ENCODE measurements at places on chromosomes 7 and 10.

DNA sequence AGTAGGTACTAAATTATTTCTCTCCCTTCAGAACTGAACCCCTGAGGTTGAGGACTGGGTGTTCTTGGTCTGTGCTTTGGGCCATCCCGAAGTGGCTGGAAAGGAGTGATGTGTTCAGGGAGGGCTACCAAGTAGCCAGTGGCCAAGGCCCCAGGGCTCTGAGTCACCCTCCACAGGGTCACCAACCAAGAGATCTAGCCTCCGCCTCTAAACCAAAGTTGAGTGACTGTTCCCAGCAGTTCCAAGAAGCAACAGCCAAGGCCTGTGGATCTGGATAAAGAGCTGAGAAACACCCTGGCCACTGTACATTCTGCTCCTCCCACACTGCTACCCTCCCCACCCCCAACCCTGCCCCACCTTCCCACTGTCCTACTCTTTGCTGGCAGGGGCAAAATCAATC, 35.5 kb upstream of the KCNMA1 start:
- DNase-seq = no peak

DNA sequence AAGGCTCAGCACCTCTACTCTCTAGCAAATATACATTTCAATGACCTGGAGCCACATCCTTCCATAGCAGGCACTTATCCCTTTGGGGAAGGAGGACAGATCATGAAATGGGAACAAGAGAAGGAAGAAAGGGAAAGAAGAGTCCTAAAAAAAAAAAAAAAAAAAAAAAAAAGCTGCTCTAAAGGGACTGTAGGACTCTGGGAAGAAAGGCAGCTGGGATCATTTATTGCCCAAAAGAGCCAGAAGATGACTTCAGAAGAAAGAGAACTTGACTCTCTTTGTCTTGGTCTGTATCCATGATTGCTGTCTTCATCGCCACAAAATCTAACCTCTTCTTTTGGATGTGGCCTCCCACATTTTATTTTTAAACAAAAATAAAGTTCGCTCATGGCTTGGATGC, 203.6 kb upstream of the CELF2 start:
- no peak for DNase-seq

DNA sequence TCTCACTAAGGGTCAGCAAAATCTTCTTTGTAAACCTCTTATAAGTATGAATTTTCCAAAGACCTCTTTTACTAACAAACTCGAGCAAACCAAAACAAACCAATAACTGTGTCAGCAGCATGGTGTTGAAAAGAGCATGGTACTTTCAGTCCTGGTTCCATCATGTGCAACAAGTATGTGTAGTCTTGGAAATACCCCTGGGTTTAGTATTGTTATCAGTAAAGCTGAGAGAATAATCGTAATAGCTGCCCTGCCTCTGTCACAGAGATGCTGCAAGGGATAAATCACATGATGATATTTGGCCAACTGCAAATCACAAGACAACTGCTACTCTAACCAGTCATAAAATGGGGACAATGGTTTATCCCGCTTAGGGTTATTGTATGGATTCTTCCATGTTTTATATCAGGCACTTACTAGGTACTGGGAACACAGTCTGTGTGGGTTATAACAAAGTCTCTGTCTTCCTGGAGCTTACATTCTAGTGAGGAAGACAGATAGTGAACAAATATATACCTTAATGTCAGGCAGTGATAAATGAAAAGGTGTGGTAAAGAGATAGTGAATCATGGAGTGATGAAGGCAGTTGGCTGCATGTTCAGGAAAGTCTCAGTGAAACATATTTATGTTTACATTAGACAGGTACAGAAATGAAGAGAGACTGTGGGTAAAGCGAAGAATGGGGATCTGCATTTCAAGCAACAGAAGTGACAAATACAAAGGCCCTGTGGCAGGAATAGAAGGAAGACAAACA, 60.5 kb upstream of the C10orf90 start:
- no peak for DNase-seq

- DNase-seq = no peak
Measured at GRCh38 chr10:102674566-102674965, 30.3 kb downstream of the TRIM8 start.

GRCh38 chr7:17679458-17679857, 260.8 kb downstream of the SNX13 start:
- peak; percentile 51 for DNase-seq

DNA sequence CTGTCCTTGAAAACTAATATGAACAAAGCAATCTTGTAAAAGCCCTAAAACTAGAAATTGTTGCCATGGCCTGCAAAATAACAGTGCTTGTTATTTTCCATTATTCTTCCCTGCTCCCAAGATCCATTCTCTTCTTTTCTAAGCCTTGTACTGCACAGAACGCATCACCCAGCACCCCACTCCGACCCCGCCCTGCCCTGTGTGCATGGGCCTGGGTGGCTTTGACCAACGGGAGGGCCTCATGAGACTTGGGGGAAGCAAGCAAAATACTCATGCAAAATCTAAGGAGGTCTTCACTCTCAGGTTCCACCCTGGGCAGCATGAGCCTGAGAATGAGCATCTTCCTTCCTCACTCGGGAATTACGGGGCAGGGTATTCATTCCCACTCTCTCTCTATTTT, 32.4 kb downstream of the NPY start:
- DNase-seq = no peak

DNA sequence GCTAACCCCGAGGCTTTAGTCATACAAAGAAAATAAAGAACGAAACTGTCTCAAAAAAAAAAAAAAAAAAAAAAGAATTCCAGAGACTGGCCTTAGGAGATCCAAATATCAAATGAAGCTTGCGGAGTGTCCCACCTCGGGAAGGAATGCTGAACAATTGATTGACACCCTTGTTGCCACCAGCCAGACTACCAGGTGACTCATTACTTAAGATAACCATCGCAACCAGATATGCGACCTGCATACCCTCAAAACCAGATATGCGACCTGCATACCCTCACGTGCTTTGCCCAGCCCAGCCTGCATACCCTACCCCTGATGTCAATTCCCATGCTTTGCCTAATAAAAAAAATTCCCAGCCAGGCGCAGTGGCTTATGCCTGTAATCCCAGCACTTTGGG, 2.7 kb upstream of the PRKRIP1 start:
- DNase-seq = no peak

DNA sequence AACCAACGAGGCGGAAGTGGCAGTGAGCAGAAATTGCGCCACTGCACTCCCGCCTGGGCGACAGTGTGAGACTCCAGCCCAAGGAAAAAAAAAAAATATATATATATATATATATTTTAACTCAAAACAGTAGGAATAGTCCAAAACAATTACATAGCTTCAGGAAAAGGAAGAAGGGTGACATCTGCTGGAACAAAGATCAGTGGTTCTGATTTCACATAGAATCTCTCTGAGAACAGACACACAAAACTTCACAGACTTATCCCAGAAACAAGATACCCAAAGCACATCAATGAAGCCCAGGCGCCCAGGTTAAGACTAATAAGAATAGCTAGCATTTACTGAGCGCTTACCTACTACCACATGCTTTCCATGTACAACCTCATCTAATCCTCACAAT, 45.0 kb downstream of the DNMBP start:
- DNase-seq = no peak

- DNase-seq = no peak
Measured at GRCh38 chr7:18305866-18306265, 189.7 kb upstream of the HDAC9 start.

DNA sequence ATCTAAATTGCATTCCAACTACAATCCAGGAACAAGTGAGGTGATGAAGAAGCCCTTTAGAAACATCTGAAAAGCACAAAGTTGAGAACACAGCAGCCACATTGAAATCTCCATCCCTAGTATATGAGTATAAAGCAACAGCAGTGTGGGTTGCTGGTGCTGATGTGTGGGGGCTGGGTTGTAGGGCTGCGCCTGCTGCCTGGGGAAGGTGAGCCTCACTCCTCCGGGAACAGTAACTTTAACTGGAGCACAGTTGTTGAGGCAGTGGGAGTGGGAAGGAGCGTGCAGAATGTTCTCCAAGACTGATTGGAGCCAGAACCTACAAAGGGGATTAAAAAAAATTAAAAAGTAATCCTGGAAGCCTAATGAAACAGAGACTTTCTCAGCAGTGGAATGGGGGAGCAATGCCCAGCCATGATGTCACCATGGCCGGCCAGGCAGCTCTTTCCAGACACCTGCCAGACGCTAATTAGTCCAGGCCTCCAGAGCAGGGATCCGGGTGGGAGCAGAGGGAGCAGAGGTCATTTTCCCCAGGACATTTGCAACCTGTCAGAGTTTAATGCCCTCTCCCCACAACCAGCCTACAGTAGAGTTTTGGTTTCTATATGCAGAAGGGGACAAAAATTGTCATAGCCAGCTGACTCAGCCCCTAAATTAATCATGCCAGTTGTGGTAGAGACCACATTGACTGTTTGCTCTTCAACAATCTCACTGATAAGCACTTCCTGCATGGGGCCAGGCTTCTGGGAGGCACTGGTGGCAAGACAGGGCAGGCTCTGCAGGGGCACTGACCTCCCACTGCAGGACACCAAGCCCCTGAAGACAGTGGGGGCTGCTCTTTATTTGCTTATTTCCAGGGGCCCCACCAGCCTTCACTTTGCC, 133.0 kb upstream of the ZNF32 start:
- peak; percentile 49 for DNase-seq

GRCh38 chr7:114973147-114973546, 51.3 kb downstream of the MDFIC start:
- DNase-seq = no peak

DNA sequence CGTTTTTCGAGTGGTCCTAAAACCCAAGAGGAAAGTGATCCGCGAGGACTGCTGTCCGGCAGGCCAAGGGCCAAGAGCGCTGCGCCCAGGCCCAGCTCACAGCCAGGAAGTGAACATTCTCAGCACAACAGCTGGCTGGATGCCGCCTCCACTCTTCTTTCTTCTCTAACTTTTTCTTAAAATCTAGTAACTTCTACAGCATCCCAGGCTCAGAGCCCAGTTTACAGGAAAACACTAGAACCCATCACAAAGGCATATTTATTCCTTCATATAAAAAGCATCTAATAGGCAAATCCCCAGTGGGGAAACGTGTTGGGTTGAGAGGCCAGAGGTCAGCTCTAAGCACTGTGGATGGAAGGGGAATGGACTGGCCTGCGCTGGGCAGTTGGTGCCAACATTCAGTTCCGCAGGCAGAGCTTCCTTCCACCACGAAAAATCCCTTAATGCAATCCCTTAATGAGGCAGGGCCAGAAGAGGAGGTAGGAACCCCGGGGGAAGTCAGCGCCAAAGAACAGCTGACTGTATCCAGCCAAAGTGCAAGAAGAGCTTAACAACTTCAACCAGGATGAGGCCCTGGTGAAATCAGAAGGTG, 74.8 kb downstream of the ZRANB1 start:
- no peak for DNase-seq

GRCh38 chr10:113992471-113993011, 51.1 kb upstream of the ADRB1 start:
- no peak for DNase-seq

DNA sequence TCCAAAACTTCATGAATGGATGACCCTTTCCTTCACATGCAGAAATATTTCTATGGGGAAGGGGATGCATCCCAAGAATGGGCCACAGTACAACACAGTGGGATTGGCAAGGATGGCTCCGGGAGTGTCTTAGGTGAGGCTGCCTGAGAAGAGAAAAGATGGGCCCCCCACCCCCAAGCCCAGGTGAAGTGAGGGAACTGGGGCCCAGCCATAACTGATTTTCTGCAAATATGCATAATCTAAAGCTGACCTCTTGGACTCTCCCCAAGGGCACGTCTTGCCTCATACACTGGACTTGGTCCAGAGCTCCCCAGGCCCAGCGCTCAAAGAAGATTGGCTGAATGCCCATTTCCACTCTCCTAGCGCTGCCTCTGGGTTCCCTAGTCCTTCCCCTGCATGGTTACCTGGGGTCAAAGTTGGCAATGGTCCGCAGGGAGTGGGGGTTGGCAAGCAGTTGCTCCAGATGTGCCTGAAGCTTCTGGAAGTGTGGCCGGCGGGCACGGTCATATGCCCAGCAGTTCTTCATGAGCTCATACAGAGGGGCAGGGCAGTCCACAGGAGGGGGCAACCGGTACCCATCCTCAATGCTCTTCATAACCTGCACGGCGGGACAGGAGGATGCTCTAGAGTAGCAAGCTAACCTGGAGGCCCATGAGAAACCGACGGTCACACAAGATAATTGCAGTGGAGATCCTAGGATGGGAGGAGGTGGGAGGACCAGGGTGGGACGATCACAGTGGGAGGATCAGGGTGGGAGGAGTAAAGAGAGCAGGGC, 12.3 kb downstream of the ZYX start:
- DNase-seq = no peak

DNA sequence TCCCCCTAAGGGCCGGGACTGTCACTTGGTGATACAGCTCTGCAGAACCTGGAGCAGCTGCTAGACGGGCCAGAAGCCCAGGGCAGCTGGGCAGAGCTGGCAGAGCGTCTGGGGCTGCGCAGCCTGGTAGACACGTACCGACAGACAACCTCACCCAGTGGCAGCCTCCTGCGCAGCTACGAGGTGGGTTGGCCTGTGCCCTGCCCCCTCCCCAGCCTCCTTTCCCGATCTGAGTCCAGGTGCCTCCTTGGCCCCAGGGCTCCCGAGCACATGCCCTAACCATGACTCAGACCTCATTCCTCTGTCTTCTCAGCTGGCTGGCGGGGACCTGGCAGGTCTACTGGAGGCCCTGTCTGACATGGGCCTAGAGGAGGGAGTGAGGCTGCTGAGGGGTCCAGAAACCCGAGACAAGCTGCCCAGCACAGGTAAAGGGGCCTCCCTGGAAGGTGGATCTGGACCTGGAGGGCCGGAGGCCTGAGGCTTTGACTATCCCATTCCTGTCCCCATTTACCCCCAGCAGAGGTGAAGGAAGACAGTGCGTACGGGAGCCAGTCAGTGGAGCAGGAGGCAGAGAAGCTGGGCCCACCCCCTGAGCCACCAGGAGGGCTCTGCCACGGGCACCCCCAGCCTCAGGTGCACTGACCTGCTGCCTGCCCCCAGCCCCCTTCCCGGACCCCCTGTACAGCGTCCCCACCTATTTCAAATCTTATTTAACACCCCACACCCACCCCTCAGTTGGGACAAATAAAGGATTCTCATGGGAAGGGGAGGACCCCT, 6.4 kb downstream of the NFKB2 start:
- no peak for DNase-seq

DNA sequence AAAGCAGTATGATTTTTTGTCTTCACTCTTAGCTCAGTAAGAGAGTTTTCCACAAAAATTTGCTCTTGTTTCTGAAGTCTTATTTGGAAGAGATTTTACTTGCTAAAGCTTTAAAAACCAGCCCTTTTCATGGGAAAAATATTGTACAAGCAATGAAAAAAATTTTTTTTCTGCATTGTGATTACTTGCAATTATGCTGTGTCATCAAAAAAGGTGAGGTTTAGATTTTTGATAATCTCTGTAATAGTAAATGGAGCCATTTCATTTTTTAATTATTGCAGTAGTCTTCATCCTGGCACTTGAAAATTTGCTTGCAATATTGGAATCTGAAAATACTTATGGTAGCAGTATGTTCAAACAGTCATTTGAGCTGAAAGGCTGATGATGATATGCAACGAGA, 447.4 kb downstream of the SH2D4B start:
- DNase-seq = no peak

- no peak for DNase-seq
Measured at GRCh38 chr7:17947620-17948019, 7.3 kb upstream of the SNX13 start.

- DNase-seq = peak; percentile 45
Measured at GRCh38 chr7:44761207-44762161, 12.8 kb downstream of the ZMIZ2 start.

- DNase-seq = no peak
Measured at GRCh38 chr7:34059136-34059828, 153.9 kb downstream of the BMPER start.
